ENCODE measurements at places on chromosomes 12 and 14.

DNA sequence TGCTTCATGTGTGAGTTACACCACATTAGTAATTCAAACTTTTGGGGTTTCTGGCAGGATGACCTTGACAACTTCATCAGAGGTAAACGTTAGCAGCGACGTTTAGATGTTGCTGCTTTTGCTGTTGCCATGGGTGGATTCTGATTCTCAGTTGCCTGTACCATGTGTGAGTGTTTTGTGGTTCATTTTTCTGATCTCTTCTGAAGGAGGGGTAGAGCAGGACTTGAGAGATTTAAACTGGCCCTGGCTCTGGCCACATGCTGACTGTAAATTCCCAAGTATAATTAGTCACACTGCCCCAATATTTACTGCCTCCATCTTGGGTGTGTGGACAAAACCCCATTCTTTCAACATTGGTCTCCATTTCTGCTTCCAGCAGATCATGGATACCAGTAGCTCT is 110.4 kb downstream of the ETV6 start:
- peaks cover 23% of the 10 kb centered on the region for H3K4me1 ChIP-seq
- no peak for DNase-seq
- H3K27ac ChIP-seq = peak overlapping the region; percentile 38
- H3K27me3 ChIP-seq = no peaks in the 10 kb centered on the region
- no peaks in the 10 kb centered on the region for H3K36me3 ChIP-seq

DNA sequence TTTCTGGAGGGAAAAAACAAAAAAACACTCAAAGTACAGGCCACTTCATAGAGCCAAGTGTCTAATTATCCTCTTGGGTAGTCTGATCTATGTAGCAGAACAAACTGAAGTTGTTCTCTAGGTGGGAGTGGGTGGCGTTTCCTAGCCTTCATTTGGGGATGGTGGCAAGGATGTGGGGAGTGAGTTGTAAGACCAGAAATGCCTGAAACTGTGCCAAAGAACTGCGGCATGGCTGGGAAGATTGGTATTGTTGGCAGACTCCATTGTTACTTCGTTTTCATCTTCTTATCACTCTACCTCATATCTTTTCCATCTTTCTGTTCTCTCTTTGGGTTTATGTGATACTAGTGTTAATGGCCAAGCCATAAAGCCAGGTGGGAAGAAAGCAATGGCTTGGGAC is 177.3 kb upstream of the DDHD1 start:
- no peaks in the 10 kb centered on the region for H3K27me3 ChIP-seq
- no peak for DNase-seq
- H3K4me1 ChIP-seq = peaks cover 26% of the 10 kb centered on the region
- H3K36me3 ChIP-seq = no peaks in the 10 kb centered on the region

DNA sequence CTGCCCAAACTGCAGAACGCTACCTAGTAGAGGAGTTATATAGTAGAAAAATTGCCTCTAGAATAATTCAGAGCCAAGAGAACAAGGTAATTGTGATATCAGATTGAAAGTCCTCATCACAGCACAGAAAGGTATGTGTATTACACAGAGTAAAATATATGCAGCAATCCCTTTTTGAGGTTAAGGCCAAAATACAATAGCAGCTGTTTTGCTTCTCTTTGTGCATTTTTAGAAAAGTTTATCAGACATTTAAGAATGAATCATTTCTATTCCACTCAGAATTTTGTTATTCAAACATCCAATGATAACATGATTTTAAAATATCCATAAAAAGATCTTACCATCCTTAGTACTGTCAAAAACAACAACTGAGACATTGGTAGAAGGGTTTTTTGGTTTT is 45.1 kb downstream of the GNPTAB start:
- H3K4me3 ChIP-seq = no peak overlapping the region
- no peaks in the 10 kb centered on the region for H3K36me3 ChIP-seq
- no peak overlapping the region for H3K27ac ChIP-seq
- no peaks in the 10 kb centered on the region for H3K27me3 ChIP-seq

GRCh38 chr12:29991924-29992323 is 208.2 kb upstream of the TMTC1 start:
- H3K27me3 ChIP-seq = no peaks in the 10 kb centered on the region
- DNase-seq = no peak
- no peak overlapping the region for H3K4me3 ChIP-seq
- no peaks in the 10 kb centered on the region for H3K36me3 ChIP-seq

DNA sequence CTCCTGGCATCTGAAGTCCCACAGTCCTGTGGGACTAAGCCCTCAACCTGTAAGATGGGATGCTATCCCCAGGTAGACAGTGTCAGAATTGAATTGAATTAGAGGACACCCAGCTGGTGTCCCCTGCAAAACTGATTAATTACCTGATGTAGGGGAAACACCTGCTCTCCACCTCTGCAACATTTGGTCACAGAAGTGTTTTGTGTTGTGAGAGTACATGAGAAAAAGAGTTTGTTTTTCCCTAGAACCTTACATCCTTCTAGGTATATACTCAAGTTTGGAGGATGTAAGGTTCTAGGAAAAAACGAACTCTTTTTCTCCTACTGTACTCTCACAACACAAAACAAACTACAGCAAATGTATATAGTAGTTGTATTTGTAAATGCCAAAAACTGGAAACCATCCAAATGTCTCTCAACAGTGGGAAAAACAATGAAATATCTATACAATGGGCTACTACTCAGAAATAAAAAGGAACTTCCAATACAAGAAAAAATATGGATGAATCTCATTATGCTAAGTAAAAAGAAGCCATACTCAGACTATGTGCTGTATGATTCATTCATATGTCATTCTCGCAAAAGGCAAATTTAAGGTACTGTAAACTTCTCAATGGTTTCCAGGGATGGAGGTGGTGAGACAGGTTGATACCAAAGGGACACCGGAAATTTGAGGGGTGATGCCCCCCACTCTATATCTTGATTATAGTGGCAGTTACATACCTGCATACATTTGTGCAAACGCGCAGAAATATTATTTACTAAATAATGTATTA is 160.7 kb downstream of the MED13L start:
- peaks cover 65% of the 10 kb centered on the region for H3K4me1 ChIP-seq
- H3K27ac ChIP-seq = no peak overlapping the region
- peaks cover 3% of the 10 kb centered on the region for H3K36me3 ChIP-seq
- no peak overlapping the region for H3K4me3 ChIP-seq
- H3K27me3 ChIP-seq = no peaks in the 10 kb centered on the region

DNA sequence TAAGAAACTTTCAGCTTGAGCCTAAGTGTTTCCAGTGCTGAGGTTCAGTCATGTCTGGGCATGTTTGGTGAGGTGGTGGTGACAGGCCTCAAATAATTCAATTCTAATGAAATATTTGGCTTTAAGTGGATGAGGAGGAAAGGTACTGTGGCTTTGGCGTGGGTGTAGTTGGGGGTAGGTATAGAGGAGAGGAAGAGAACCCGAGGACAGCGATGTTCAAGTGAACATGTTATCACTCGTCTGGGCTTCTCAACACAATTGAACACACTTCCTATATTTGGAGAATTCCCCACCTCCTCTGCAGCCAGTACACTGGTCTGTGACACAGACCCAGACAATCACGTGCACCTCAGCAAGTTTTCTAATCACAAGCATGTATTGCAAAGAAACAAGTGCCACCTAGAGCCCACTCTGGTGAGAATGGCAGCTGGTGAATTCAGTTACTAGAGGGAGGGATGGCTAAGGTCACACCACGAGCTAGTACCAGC is 53.0 kb downstream of the IFNG-AS1 start:
- no peak for DNase-seq
- no peaks in the 10 kb centered on the region for H3K36me3 ChIP-seq

DNA sequence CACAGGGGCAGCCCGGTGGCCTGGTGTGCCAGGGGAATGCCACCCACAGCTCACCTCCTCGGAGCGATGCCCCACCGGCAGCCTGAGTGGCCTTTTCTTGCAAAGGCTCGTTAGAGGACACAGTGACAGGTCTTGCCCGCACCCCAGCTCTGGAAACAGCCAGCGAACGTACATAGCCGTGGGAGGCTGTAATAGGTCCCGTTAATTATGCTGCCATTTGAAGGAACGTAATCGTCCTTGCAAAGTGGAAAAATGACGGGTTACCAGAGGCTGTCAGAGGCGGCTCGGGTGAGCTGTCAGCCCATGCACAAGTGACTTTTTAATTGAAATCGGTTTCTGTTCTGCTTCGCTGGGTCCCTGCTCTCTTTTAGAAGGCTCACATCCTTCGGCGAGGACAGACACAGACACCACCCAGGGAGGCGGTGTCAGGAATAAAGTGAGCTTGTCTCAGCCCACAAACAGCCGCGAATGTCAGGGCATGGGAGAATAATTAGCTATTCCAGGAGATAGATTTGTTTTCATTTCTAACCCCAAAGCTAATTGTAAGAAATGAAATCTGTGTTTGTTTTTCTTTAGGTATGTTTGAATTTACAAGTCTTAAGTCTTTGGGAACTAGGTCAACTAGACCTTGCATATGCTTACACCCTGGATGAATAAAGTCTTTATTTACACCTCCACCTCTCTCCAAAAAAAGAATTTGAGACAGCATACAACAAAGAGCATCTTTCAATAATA is 77.2 kb upstream of the RFLNA start:
- H3K4me3 ChIP-seq = no peak overlapping the region
- H3K27me3 ChIP-seq = no peaks in the 10 kb centered on the region
- no peak overlapping the region for H3K27ac ChIP-seq
- DNase-seq = no peak
- peaks cover 8% of the 10 kb centered on the region for H3K4me1 ChIP-seq

DNA sequence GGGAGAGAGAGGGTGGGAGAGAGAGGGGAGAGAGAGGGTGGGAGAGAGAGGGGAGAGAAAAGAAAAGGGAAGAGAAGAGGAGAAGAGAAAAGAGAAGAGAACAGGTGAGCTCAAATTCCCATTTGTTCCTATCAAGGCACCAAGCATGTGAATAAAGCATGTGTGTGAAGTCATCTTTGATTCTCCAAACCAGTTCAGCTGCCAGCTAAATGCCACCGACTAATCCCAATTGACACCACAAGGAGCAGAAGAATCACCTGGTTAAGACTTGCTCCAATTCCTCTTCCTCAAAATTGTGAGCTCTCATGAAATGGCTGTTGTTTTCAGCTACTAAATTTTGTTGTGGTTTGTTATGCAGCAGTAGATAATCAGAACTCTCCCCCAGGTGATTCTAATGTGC is 188.9 kb downstream of the TMX1 start:
- peaks cover 23% of the 10 kb centered on the region for H3K4me1 ChIP-seq
- no peak overlapping the region for H3K4me3 ChIP-seq
- H3K27ac ChIP-seq = no peak overlapping the region
- no peaks in the 10 kb centered on the region for H3K27me3 ChIP-seq
- no peak for DNase-seq

- H3K27me3 ChIP-seq = no peaks in the 10 kb centered on the region
- no peak overlapping the region for H3K27ac ChIP-seq
- H3K36me3 ChIP-seq = no peaks in the 10 kb centered on the region
- H3K4me1 ChIP-seq = no peaks in the 10 kb centered on the region
Measured at GRCh38 chr12:29103539-29103974, 45.5 kb upstream of the FAR2 start.

- H3K36me3 ChIP-seq = peaks cover 6% of the 10 kb centered on the region
- H3K27me3 ChIP-seq = no peaks in the 10 kb centered on the region
- no peaks in the 10 kb centered on the region for H3K4me1 ChIP-seq
- no peak overlapping the region for H3K27ac ChIP-seq
Measured at GRCh38 chr12:26338586-26339572, 143.5 kb downstream of the SSPN start.

DNA sequence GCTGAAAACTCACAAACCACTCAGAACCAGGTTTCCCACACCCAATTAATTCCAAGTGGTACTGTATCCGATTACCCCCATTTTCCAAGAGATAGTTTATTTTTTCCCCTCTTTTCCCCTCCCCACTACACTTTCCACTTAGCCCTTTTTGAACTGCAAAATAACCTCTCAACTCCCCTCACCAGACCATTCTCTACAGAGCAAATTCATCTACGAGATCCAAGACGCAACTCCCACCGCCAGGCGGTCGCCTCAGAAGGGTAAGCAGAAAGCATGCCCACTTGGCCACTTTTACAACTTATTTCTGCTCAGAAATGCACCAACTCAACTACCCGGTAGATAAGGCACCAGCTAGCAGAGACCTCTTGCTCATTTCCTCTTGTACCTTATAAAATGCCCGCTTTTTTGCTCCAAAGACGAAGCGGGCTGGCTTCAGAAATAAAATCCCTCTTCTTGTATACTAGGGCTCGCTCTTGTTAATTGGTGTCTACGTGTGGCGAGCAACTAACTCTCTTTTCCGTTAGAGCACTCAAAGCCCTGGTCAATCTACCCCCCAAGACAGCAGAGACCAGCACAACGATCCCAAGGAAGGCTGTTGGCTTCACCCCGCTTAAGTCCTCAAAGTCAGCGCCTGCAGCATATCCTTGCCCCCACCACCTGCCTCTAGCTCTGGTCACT is 910 bp upstream of the SRP54 start:
- H3K36me3 ChIP-seq = no peaks in the 10 kb centered on the region
- H3K4me1 ChIP-seq = peaks cover 50% of the 10 kb centered on the region
- peak overlapping the region; percentile 63 for H3K4me3 ChIP-seq
- no peaks in the 10 kb centered on the region for H3K27me3 ChIP-seq
- H3K27ac ChIP-seq = peak overlapping the region; percentile 97

DNA sequence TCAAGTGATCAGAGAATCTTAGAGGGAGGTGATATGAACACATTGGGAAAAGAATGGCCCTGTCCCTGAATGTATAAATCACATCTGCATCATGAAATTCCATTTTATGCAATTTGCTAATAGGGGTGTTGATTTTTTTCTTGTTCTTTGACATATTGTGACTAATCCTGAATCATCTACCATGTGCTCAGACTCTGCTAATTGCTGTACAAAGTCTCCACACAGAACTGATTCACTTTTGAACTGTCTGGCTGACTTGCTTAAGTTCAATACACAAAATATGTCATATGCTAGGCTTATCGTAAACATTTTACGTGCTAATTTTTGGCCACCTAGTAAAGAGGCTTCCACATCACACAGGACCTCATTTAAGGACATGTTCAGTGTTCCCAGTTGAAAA is 2.6 kb downstream of the TMEM132D start:
- no peaks in the 10 kb centered on the region for H3K27me3 ChIP-seq
- H3K36me3 ChIP-seq = no peaks in the 10 kb centered on the region
- H3K4me3 ChIP-seq = no peak overlapping the region
- no peaks in the 10 kb centered on the region for H3K4me1 ChIP-seq
- H3K27ac ChIP-seq = no peak overlapping the region
